ENCODE measurements at places on chromosomes 1 and 21. TPM values are rescaled to one million over a fixed set of nuclear protein-coding genes. Genes with fewer than 3 reads are reported as not detected.

The TTLL7 gene
- total RNA-seq = 0.85 TPM

GRCh38 chr1:118618618-118619340 is 369.4 kb downstream of the TBX15 start:
- H3K27ac ChIP-seq = no peak overlapping the region
- DNase-seq = no peak
- no peaks in the 10 kb centered on the region for H3K4me1 ChIP-seq
- H3K27me3 ChIP-seq = no peaks in the 10 kb centered on the region

GRCh38 chr1:62621907-62622306 is 24.6 kb downstream of the ANGPTL3 start:
- DNase-seq = no peak
- H3K36me3 ChIP-seq = no peaks in the 10 kb centered on the region
- H3K4me1 ChIP-seq = no peaks in the 10 kb centered on the region
- no peak overlapping the region for H3K27ac ChIP-seq
- H3K27me3 ChIP-seq = no peaks in the 10 kb centered on the region
- H3K4me3 ChIP-seq = no peak overlapping the region

DNA sequence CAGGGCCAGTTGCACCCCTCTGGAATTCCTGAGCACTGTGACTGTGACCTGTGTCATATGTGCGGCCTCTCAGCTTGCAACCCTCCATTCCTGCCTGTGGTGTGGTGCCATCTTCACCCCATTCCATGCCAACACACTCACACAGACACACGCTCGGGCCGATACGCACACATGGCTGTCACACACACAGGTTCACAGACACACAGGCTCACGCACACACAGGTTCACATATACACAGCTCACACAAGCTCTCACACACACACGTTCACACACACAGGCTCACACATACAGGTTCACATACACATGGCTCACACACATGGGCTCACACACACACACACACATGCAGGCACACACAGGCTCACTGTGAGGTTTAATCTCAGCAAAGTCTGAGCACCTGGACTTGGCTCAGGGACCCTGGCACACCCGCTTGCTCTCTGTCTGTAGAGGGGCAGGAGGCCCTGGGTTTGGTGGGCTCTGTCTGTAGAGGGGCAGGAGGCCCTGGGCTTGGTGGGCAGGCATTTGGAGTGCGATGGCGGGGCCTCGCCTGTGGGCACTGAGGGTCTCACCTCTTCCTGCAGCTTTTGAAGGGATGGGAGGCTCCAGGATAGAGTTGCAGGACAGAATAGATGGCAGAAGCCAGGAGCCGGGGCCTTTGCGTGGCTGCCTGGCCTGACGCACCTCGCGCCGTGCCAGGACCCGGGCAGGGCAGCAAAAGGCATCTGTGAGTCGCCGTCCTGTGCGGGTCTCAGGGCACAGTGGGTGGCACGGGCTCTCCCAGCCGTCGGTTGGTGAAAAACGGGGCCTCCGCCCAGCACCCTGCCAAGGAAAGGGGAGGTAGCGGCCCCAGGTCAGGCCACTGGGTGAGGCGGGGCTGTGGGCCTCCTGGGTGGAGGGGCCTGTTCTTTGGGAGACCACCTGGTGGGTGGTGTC is 17.1 kb downstream of the COL18A1 start:
- DNase-seq = no peak
- H3K27me3 ChIP-seq = no peaks in the 10 kb centered on the region
- H3K36me3 ChIP-seq = no peaks in the 10 kb centered on the region
- no peak overlapping the region for H3K4me3 ChIP-seq

DNA sequence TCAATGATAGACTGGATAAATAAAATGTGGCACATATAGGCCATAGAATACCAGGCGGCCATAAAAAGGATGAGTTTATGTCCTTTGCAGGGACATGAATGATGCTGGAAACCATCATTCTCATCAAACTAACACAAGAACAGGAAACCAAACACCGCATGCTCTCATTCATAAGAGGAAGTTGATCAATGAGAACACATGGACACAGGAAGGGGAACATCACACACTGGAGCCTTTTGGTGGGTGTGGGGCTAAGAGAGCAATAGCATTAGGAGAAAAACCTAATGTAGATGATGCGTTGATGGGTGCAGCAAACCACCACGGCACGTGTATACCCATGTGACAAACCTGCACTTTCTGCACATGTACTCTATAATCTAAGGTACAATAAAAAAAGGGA is 883.4 kb upstream of the PRMT6 start:
- H3K4me3 ChIP-seq = no peak overlapping the region
- no peak overlapping the region for H3K27ac ChIP-seq
- H3K4me1 ChIP-seq = no peaks in the 10 kb centered on the region
- no peak for DNase-seq

Data from CD8-positive, alpha-beta memory T cell (primary cell).